Cerebellar cortex (tissue), 1 donor: ENCODE measurements at places on chromosomes 5 and 9.

- DNase-seq: no peak
Observed at GRCh38 chr9:106960258-106960657, 97.3 kb downstream of the ZNF462 start.

GRCh38 chr5:1536322-1536845, 12.6 kb upstream of the LPCAT1 start:
- DNase-seq: no peak

DNA sequence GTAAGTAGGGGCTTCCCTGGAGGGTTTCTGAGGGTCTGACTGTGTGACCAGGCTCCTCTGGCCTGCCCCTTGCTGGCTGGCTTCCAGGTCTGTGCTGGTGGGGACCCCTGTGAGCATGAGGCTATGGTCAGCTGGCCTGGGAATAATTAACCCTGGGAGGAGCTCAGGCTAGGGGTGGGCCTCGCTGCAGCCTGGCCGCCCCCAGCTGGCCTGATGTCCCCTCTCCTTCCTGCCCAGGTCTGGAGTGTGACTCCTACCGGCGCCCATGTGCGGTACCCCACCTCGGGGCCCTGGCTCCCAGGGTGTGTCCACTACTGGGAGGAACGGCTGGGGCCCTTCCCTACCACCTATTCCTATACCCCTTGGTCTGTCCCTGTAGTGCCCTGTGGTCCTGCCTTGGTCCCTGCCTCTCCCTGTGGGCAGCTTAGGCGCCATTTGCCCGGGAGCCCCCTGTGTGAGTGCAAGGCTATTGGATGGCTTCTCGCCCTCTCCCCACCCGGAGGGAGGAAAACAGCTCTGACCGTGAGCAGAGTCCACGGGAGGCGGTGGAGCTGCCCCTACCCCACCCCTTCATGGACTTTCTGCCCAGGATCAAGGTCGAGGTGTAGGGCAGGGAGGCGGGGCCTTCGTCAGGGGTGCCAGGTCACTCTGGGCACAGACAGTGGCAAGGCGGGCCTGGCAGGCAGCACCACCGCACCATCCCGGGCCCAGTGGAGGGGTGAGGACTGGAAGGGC, 9.4 kb downstream of the RXRA start:
- DNase-seq: no peak

GRCh38 chr5:32984851-32985610, 273.9 kb downstream of the NPR3 start:
- no peak for DNase-seq

GRCh38 chr5:125582352-125582751, 835.9 kb upstream of the ZNF608 start:
- no peak for DNase-seq

DNA sequence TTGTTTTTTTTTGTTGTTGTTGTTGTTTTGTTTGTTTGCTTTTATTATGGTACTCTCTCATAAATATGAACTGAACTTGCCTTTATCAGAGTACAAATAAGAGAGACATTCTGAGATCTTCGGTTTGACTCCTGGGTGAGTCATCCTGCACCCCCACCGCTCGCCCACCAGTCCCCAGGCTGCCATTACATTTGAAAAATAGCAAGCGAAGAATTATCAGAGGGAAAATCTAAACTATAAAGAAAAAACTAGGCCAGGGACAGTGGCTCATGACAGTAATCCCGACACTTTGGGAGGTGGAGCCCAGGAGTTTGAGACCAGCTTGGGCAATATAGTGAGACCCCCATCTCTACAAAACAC, 122.1 kb upstream of the MAP3K1 start:
- DNase-seq: no peak

DNA sequence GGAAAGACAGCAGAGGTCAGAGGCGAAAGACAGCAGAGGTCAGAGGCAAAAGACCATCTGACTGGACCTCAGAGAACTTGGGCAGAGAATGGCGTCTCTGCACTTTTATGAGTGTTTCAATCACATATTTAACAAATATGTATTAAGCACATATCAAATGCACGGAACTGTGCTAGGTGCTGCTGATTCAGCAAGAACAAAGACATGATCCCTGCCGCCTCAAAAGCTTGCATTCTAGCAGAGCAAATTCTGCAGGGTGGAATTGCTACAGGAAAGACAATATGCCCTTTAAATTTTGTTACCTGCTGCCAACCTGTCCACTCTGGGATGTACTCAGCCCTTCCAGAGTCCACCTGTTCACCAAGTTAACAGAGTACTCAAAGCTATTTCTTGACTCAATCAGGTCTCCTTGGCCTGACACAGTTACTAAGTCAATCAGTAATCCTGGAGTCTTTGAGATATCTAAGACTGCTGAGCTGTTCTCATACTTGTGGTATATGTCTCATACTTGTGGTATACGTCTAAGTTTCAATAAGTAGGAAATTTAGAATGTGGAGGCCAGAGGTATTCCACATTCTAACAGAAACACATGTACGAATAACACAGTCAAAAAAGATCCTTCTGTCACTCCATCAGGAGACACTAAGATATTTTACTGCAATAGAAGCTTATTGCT, 131.8 kb downstream of the GNAQ start:
- DNase-seq: no peak

- DNase-seq: no peak
Observed at GRCh38 chr5:17663182-17663581, 28.9 kb downstream of the TAF11L14 start.

DNA sequence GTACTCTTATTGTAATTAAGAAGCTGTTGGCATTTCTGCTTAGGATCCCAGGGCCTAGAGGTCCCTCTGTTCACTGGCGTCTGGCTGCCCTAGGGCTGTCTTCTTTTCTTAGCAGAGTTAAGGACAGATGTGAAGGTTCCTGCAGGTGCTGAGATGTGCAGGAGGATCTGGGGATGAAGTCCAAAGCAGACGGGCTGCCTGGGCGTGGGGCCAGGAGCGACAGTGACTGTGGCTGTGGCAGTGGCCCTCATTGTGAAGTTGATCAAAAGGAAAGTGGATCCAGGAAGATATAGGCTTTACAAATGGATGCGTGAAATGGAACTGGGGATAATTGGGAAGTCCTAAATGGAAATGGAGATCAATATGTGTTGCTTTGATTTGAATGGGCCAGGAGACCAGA, 19.1 kb upstream of the SH3PXD2B start:
- DNase-seq: no peak

DNA sequence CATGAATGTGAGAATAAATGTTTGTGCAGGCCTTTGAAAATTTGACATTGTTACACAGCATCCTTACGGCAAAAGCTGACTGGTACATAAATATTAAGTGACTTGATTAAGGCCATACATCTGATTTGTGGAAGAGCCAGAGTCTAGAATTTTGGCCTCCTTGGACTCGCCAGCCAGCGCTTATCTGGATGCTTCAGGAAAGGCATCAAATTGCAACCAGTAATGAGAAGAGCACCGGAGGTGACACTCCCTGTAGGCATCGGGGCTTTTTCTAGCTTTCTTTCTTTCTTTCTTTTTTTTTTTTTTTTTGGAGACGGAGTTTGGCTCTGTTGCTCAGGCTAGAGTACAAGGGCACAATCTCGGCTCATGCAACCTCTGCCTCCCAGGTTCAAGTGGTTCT, 13.2 kb upstream of the IER5L start:
- DNase-seq: no peak

GRCh38 chr9:127557466-127557869, 54.6 kb upstream of the STXBP1 start:
- no peak for DNase-seq

DNA sequence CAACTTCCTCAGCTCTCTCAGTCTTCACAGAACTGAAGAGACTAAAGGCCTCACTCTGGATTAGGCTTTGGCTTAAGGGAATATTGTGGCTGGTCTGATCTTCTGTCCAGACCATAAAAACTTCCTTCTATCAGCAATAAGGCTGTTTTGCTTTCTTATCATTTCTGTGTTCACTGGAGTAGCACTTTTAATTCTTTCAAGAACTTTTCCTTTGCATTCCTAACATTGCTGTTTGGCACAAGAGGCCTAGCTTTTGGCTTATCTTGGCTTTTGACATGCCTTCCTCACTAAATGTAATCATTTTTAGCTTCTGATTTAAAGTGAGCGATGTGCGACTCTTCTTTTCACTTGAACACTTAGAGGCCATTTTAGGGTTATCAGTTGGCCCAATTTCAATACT, 88.7 kb upstream of the ACOT12 start:
- DNase-seq: no peak

- DNase-seq: no peak
Observed at GRCh38 chr9:1580215-1580614, 434.9 kb upstream of the SMARCA2 start.

GRCh38 chr5:149747833-149748366, 17.8 kb downstream of the PPARGC1B start:
- no peak for DNase-seq

GRCh38 chr9:117763314-117763713, 59.1 kb downstream of the TLR4 start:
- DNase-seq: no peak

GRCh38 chr5:138468133-138468965, 3.1 kb downstream of the EGR1 start:
- no peak for DNase-seq

- DNase-seq: no peak
Observed at GRCh38 chr5:75199946-75200345, 36.7 kb downstream of the ANKRD31 start.

DNA sequence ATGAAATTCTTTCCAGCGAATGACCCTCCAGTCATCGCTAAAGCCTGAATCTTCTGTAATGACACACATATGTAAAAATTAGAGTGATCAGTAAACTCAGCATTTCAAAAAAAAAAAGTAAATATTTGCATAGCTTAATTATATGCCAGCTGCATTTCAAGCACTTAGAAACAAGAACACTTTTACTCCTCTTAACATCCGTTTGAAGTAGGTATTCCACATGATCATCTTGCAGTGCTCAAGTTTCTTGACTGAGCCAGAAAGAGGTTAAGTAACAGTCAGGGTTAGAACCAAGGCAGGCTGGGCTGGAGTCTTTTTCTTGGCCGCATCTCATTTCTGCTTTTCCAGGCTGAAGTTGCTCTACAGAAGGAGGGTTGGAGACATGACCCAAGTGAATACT, 27.6 kb downstream of the EGFLAM start:
- no peak for DNase-seq

DNA sequence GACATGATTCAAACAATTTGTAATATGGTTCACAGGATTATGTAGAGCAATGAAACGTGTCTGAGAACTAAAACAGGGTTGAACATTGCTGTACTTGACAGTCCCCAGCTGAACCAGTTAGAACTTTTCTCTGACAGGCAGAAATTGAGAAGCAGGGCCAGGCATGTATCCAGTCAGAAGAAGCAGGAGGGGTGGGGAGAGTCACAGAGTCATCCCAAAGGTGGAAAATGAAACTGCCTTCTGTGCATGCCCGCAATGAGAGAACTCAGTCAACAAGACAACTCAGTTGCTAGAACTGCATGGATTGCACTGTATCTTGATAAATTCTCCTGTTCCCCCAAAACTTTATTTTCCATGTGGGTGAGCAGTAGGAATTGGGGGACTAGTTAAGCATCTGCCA, 72.9 kb upstream of the PRLR start:
- DNase-seq: no peak

DNA sequence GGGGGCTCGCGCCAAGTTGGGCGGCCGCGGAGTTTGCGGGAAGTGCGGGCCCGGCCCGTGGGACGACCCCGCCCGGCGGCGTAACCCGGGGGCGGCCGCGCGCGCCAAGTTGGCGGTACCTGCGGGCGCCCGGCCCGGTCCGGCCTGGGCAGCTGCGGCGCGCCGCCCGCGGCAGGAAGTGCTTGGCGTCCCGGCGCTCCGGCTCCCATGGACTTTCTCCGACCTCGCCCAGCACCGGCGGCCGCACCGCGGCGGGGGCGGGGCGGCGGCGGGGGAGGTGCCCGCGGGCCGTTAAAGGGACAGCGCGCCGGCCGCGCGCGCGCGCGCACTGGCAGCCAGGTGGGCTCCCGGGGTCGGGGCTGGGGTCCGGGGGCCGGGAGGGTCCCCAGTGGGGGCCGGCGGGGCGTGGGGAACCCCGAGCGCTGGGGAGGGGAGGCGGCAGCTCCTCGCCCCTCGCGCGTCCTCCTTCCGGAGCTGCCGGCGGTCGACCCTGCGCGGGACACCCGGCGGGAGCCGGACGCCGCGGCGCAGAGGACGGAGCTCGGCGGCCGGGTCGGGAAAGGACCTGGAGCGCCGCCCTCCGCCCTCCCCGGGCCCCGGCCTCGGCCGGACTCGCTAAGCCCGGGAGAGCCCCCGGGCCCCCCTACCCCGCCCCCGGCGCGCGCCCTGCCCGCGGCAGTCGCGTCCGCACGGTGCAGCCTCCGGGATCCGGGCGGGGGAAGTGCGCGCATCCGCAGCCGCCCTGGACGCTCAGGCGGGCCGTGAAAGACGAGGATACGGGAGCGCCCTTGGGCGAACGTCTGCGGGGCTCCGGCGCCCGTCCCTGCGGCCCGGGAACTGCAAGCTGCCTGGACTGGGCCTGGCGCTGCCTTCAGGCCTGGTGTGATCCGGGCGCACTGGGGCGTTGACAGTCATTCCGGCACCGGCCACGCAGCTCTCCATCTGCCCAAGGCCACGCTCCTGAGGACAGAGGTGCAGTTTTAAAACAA, at the start of gene NACC2:
NACC2 (minus strand) TSS at position 220 of the 989 bp plus-strand sequence. CDS start 44,768 bp downstream, outside the sequence.
- no peak for DNase-seq

GRCh38 chr9:137836831-137837241, 40.7 kb upstream of the CACNA1B start:
- no peak for DNase-seq
